CD8-positive, alpha-beta memory T cell (primary cell): ENCODE measurements at places on chromosomes 2 and 18. TPM values are rescaled to one million over a fixed set of nuclear protein-coding genes. Genes with fewer than 3 reads are reported as not detected.

Gene POLR1B
- 24.3 TPM for polyA plus RNA-seq

Gene ALKAL2
- not detected for polyA plus RNA-seq

Gene LOXHD1
- not detected for polyA plus RNA-seq

Gene DOCK10
- polyA plus RNA-seq, result 52.4 TPM

Gene SOWAHC
- 0.40 TPM for polyA plus RNA-seq

Gene PCARE
- not detected for polyA plus RNA-seq

Gene TSPYL6
- polyA plus RNA-seq, result not detected

Gene DOK6
- 0.13 TPM for polyA plus RNA-seq

Gene FZD7
- polyA plus RNA-seq, result not detected

Gene LRRC30
- not detected for polyA plus RNA-seq

Gene OXER1
- 0.15 TPM for polyA plus RNA-seq

Gene MOGAT1
- not detected for polyA plus RNA-seq

Gene RNF181
- 181 TPM for polyA plus RNA-seq

Gene IL1RL2
- polyA plus RNA-seq, result not detected

Gene DSC2
- polyA plus RNA-seq, result not detected

Gene ATG16L1
- 19.5 TPM for polyA plus RNA-seq

Gene TUBA3D
- 0.14 TPM for polyA plus RNA-seq

Gene C2orf68
- 17.9 TPM for polyA plus RNA-seq

Gene SERPINB4
- polyA plus RNA-seq, result not detected

Gene SP5
- not detected for polyA plus RNA-seq

Gene SKOR2
- polyA plus RNA-seq, result not detected
